Urothelium cell line (cell line): ENCODE measurements at places on chromosomes 3 and 15.

- DNase-seq = no peak
Observed at GRCh38 chr3:177574222-177574856, 377.1 kb upstream of the TBL1XR1 start.

DNA sequence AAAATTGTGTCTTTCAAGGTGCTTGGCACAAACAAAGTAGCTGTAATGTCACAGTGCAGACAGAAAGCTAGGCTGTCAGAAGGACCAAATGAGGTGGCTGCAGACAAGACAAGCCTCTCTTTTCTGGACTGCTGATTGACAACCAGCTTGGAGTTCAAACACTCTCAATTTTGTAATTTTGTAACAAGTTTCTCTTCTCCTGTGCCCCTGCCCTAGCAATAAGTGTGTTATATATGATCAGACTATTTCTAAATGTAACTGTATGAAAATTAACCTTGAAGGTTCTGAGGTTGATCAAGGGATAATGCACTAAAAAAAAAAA is 172.0 kb downstream of the P3H2 start:
- DNase-seq = no peak

DNA sequence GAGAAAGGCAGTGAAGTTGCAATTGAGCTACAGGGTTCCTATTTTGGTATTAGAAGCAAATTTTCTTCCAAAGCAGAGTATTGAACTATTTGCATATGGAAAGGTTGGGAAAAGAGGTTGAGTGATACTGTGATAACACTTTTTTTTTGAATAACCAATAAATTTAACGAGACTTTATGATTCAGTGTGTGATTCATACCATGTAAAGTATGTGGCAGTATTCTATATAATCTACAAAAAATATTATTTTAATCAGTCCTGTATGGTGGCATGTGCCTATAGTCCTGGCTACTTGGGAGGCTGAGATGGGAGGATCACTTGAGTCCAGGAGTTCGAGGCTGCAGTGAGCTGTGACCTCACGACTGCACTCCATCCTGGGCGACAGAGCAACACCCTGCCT is 206.9 kb downstream of the BBX start:
- DNase-seq = no peak

- peak; percentile 25 for DNase-seq
Observed at GRCh38 chr3:186418671-186419145, 56.7 kb upstream of the DGKG start.

DNA sequence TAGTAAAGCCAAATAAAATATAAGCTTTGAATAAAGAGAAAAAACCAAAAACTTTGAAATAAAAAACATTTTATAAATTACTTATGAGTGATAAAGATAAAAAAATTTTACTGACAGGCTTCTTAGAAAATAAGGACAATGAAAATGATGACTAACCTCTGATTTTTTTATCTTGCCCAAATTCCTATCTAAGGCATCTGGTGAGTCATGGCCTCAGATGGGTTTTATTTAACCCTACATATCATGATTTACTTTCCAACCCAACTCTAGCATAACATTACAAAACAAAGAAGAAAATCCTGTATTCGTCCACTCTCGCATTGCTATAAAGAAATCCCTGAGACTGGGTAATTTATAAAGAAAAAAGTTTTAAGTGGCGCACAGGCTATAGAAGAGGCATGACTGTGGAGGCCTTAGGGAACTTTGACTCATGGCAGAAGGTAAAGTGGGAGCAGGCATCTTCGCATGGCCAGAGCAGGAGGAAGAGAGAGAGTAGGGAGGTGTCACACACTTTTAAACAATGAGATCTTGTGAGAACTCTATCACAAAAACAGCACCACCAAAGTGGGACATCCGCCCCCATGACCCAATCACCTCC is 152.1 kb downstream of the NEK10 start:
- DNase-seq = peak; percentile 47

DNA sequence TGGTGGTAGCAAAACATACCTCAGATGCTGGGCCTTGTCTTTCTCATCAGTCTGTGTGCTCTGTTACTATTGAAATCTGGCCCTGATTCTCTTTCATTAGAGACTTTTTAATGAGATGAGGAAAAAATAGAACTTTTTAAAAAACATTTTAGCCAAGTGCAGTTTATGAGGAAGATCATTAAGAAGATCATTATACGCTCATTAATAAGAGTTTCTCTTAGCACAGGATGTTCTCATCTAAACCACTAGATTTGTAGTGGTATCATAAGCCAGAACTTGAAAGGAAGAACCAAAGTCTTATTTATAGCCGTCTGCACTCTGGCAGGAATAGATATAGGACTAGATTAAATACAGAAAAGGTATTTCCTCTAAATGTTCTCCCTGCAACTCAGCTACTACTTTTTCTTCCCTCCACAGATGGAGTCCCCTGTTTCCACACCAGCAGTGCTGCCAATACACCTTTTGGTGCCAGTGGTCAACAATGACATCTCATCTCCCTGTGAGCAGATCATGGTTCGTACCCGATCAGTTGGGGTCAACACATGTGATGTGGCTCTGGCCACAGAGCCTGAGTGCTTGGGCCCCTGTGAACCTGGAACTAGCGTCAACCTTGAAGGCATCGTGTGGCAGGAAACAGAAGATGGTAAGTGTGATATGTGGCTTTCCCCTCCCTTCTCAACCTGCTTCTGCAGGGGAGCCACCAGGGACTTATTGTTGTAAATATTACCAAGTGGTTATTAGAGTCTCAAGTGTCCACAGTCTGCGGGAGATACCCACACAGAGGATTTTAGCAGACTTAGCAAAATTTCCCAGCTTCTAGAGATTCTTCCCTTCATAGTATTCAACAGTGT is 152.8 kb downstream of the RBPMS2 start:
- no peak for DNase-seq

GRCh38 chr15:77598644-77599043 is 34.1 kb downstream of the LINGO1 start:
- no peak for DNase-seq

DNA sequence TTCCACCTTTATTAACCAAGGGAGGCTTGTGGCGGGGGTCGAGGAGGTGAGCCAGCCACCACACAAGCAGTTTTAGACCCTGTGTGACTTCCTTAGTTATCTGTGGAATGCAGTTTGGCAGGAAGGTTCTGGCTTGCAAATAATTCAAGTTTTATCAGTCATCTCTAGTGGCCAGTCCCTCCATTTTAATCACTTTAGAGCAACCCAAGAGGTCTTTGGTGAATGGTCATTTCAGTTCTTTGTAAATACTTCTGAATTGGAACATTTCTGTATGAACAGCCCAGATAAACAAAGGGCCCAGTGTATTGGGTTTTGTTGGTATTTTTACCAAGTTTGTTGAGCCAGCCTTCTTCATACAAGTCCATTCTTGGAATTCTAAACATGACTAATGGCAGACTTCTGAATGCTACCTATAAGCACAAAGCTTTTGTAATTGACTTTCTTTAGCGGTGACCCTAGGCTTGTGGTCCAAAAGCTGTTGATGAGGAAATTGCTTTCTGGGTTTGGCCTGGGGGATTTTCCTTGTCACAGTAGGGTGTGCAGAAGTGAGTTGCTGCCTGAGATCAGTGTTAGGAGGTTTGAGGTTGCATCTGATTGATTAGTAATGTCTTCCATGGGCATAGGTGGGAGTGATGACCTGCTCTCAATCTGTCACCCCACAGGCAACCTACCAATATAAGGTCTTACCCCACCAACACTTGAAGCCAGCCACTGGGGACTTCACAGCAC is 193.3 kb upstream of the TOPAZ1 start:
- DNase-seq = no peak

GRCh38 chr3:165156757-165157420 is 39.3 kb downstream of the SLITRK3 start:
- DNase-seq = no peak

DNA sequence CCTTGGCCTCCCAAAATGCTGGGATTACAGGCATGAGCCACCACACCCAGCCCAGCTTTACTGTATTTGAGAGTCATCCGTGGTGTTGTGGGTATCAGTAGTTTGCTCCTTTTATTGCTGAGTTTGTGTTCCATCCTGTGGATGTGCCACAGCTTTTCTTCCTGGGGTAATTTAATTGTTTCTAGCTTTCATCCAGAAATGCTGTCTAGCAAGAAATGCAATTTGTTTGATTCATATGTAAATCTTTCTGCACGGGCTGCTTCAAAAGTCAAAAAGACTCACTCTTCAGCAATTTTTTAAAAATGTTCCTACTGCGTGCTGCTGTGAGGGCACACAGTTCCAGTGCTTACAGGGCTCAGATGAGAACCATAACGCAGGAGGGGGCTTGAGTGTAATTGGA is 47.1 kb downstream of the CORO2B start:
- no peak for DNase-seq

DNA sequence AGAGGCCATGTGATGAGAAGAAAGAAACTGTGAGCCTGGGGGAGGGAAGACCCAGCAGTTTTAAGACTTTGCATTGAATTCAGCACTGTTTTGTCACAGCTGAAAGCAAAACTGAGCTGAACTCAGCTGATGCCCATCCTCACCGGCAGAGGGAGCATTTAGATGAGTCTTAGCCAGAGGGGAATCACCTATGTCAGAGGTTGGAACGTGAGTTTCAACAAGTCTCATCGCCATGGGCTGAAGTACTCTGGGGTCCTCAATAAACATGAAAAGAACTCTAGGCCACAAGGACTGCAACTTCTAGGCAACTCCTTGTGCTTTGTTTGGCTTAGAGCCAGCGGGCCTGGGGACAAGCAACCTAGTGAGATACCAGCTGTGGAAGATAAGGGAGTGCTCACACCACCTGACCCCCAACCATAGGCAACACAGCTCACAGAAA is 324.5 kb downstream of the TBL1XR1 start:
- peak; percentile 17 for DNase-seq

DNA sequence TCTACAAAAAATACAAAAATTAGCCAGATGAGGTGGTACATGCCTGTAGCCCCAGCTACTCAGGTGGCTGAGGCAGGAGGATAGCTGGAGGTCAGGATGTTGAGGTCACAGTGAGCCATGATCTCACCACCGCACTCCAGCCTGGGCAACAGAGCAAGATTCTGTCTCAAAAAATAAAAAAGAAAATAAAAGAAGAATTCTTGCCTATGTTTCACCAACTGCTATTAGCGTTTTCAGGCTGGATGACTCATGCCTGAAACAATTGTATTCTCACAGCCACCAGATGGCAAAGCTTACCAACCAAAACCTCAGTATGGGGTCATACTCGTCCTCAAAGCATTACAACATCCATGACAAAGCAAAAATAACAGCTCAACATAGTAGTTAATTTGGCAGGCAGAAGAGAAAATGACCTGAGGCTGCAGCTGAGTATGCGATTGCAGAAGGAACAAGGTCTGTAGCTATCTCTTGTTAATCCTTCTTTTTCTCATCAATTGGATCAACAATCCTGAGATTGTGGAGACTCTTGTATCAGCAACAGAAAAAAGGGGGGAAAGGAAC is 52.2 kb downstream of the TP53BP1 start:
- peak; percentile 85 for DNase-seq

DNA sequence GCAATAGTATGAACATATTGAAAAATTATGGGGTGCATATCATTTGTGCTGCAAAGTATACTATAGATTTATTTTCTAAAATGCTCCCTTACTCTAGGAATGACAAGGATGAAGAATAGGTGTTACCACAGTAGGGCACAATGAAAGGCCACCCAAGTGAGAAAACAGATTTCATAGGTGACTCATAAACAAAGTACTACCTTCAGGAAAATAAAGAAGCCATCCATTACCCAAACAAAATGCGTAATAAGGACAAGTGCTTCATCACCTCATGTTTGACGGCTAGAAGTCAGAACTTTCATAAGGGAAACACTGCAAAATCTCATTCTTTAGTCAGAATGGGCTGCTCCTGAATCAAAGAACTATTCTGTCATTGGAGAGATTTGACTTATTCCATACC is 116.6 kb downstream of the MFSD1 start:
- DNase-seq = no peak

DNA sequence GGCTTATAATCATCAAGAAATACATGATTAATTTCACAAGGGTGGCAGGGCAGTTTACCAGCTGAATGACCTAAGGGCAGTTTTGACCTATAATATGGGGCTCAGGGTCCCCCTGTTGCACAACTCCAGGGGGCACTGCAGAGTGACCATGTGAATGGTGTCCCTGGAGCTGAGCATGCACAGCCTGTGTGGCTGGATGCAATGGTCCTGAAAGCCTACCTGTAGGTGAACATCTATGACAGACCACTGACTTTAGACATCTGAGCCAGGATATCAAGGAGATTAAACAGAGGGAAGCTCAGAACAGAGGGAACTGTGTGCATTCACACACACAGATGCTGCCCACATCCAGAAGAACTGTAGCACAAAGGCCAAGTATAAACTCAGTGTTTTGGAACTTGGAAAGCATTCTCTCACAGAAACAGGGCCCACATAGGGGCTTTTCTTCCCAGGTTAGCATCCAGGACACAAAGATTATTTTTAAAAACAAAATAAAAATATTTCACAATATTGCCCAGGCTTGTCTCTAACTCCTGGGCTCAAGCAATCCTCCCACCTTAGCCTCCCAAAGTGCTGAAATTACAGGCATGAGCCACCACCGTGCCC is 7.8 kb upstream of the SLC6A11 start:
- DNase-seq = no peak

DNA sequence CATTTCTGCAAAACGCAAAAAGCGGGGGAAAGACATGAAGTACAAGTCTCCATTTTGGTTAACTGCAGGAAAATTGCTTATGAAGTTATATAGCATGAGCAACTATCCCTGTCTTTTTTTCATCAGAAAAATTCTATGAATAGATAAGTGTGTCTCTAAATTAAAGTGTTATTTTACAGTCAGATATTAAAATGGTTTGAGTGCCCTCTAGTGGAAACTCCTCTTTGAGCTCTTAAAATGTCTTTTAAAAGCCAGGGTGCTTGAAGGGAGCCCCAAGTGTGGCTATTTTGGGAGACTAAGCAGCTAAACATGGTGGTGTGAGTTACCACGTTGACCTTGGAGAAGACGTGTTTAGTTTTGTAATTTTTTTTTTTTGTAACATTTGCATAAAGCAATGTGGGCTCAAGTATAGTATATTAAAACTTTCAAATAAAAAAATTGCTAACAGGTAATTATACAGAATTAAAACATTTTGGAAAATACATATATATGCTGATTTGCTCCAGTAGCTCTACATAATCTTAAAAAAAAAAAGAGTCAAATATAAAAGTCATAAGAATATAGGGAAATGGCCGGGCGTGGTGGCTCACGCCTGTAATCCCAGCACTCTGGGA is 77.2 kb downstream of the PPP2R3A start:
- peak; percentile 26 for DNase-seq

- no peak for DNase-seq
Observed at GRCh38 chr3:196677353-196677752, 34.7 kb downstream of the CEP19 start.

- DNase-seq = no peak
Observed at GRCh38 chr3:52865994-52866393, 31.2 kb upstream of the MUSTN1 start.
